ENCODE measurements at places on chromosomes 12 and 14. TPM values are rescaled to one million over a fixed set of nuclear protein-coding genes. Genes with fewer than 3 reads are reported as not detected.

Gene C1R
- total RNA-seq, result 11.4 TPM

Gene JPH4
- total RNA-seq, result 6.7 TPM

Gene ABCC9
- not detected for total RNA-seq

Gene FOXG1
- total RNA-seq, result 0.07 TPM

Gene FSCB
- total RNA-seq, result not detected

Gene MUCL1
- not detected for total RNA-seq

Gene RERG
- total RNA-seq, result not detected

Gene MAP3K9
- total RNA-seq, result 20.0 TPM

Gene SYNJ2BP
- 24.9 TPM for total RNA-seq

Gene TAS2R9
- total RNA-seq, result not detected

Gene MMP17
- 14.8 TPM for total RNA-seq

Gene PROX2
- total RNA-seq, result not detected

Gene RHOJ
- total RNA-seq, result not detected

Gene PAPLN
- total RNA-seq, result 6.9 TPM

Gene FAM161B
- 0.79 TPM for total RNA-seq

Gene RBP5
- 2.1 TPM for total RNA-seq

Gene RND1
- 9.5 TPM for total RNA-seq

Gene TTC9
- 17.4 TPM for total RNA-seq

Gene PRH2
- total RNA-seq, result not detected

Gene ISM2
- 0.39 TPM for total RNA-seq

Gene RPAP3
- 53.3 TPM for total RNA-seq

Gene SERPINA1
- not detected for total RNA-seq

Gene TOMM20L
- not detected for total RNA-seq

Gene HVCN1
- total RNA-seq, result 5.5 TPM

Gene ZNF891
- 2.1 TPM for total RNA-seq

Gene TMEM119
- total RNA-seq, result not detected

Gene RNASE7
- not detected for total RNA-seq

Gene EPYC
- total RNA-seq, result not detected

Gene ZFYVE26
- 17.4 TPM for total RNA-seq

Gene METTL3
- total RNA-seq, result 84.4 TPM

Gene MGAT2
- total RNA-seq, result 27.9 TPM

Gene MYF5
- not detected for total RNA-seq

Gene GPR68
- 0.33 TPM for total RNA-seq

Gene OSGEP
- total RNA-seq, result 46.7 TPM

Gene SINHCAF
- total RNA-seq, result 501 TPM

Gene LRRC10
- total RNA-seq, result not detected

Gene KRT76
- not detected for total RNA-seq

Gene GZMH
- not detected for total RNA-seq

Gene POTEM
- not detected for total RNA-seq

Gene ESR2
- 0.11 TPM for total RNA-seq

Gene ANO6
- 24.3 TPM for total RNA-seq

Gene KRT77
- total RNA-seq, result not detected

Gene NRIP2
- 0.15 TPM for total RNA-seq

Gene LBHD2
- total RNA-seq, result not detected

Gene TAC3
- 4.4 TPM for total RNA-seq

Gene ANO2
- 4.2 TPM for total RNA-seq

Gene ASCL1
- 0.20 TPM for total RNA-seq

Gene LHX5
- total RNA-seq, result 2.1 TPM

Gene CLEC4D
- 0.42 TPM for total RNA-seq

Gene SRRM4
- 1.1 TPM for total RNA-seq

Gene NRDE2
- 18.1 TPM for total RNA-seq

Gene DTX3
- 67.5 TPM for total RNA-seq

Gene SLC39A5
- 0.15 TPM for total RNA-seq

Gene TEAD4
- 133 TPM for total RNA-seq

All from H9 (cell line).